ENCODE measurements at places on chromosomes 3 and 15.

DNA sequence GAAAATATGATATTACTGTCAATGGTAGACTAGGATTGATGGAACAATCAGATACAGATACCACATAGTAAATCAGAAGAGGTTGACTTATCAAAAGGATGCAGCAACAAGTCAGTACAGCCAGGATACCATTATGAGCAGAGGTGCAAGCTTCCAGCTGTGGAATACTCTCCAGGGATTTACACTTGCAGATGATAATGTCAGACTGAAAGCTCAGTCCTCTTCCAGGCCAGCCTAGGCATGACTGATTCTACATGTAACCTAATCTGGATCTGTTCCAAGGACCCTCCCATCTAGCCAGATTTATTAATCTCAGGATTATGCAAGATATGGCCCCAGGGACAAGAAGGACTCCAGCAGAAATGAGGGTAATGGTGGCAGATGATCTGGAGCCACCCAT, 8.2 kb downstream of the FILIP1L start:
- DNase-seq: no peak

GRCh38 chr3:112979244-112979832, 4.4 kb upstream of the CD200R1 start:
- DNase-seq: no peak

DNA sequence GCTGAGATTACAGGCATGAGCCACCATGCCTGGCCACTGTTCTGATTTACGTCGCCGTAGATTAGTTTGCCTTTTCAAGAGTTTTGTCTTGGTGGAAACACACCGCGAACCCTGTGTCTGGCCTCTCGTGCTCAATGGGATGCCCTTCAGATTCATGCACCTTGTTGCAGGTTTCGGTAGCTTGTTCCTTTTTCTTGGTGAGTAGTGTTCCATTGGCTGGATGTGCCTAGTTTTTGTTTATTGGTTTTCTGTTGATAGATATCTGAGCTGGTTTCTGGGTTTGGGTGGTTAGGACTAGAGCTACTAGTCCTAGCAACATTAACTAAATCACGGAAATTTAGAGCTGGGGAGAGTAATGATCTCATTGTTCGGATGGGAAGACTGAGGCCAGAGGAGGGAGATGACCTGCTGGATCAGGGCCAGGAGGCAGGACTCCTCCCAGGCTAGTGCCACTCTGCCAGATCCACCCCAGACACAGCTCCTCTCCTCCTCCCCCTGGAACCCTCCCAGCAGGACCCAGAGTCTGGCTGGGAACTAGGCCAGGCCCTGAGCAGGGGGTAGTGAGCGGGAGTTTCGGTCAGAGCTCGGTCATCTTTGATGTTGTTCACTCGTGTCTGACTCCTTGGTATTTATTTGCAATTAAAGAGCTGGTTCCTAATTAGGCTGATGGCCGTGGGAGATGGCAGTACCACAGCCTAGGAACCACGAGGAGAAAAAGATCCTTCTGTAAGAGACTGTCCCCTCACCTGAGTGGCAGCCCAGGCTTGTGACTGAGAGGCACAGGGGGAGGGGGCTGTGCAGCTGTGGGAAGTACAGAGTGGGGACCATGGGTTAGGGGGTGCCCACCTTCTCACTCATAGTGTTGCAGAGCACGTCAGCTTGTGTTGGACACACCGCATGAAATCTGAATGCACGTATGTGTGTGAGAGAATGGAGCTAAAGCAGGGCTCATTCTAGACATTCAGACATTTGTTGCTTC, 73.4 kb downstream of the SMAD6 start:
- DNase-seq: no peak

GRCh38 chr15:87287156-87287555, 969.4 kb downstream of the NTRK3 start:
- DNase-seq: no peak

GRCh38 chr15:67198157-67198754, 56.2 kb downstream of the AAGAB start:
- no peak for DNase-seq

GRCh38 chr3:194584866-194585265, 48.4 kb downstream of the TMEM44 start:
- no peak for DNase-seq

DNA sequence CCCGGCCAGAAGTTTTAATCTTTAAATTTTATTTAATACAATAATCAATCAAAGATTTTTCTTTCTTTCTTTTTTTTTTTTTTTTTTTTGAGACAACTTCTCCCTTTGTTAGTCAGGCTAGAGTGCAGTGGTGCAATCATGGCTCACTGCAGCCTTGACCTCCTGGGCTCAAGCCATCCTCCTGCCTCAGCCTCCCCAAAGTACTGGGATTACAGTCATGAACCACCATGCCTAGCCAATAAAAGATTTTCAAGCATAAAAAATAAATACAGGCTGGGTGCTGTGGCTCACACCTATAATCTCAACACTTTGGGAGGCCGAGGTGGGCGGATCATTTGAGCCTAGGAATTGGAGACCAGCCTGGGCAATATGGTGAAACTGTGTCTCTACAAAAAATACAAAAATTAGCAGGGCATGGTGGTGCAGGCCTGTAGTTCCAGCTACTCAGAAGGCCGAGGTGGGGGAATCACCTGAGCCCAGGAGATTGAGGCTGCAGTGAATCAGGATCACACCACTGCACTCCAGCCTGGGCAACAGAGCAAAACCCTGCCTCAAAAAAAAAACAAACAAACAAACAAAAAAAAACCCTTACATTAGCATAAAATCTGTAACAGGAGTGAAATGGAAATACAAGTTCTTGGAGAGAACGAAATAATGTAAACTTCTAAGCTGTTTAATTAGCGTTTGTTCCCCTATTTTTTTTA, 29.1 kb upstream of the SRP14 start:
- DNase-seq: no peak

DNA sequence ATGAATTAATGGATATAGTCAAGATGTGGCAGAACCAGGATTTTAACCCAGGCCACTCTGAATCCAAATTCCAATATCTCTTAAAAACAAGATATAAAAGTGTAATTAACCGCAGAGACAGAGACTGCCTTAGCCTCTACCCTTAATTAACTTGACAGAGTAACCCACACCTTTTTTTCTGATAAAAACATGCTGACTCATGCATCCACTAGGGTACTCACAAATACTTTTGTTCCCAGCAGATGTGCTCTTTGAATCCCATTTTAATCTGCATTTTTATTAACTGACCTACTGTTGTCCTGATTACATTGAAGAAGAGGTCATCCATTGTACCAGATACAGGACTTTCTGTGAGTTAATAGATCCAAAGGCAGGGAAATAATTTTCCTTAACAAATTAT, 278.3 kb downstream of the CHL1 start:
- no peak for DNase-seq

DNA sequence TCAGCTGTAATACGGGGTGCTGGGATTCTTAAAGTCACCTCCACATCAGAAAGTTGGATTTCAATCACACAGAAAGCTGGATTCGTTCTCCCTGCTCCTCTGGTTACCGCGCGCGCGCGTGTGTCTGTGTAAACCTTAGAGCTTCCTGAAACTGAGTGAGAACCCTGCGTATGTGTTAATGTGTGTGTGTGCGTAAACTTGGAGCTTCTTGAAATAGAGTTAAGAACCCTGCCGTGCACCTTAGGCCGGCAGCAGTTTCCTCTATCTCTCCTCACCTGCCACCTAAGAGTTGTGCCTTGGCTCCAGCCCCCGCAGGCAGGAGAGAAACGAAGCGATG, 531 bp downstream of the LZTFL1 start:
- no peak for DNase-seq

DNA sequence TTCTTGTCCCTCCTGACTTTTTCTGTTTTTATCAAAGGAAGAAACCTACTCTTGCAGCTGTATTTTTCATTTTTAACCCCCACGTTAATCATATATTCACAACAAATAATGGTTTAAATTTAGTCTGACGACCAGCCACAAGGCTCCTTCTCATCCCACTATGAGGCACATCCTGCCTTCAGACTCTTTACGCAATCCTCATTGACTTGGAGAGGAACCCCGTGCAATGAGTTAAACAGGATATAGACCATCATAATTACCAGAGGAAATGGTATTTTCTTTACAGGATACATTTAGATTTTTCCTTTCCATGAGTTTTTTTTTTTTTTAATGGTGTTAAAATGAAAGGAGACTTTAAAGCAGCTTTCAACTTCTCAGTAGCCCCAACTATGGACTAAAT, 68.5 kb downstream of the WWTR1 start:
- DNase-seq: no peak

- DNase-seq: no peak
These were observed 3.6 kb upstream of the CHD2 start for GRCh38 chr15:92896561-92896960.

Measured in dorsolateral prefrontal cortex (tissue), 122 donors.